GM13976 (cell line): ENCODE measurements at places on chromosomes 11 and 22.
A peak's percentile ranks its signal among the peaks of the same experiment; 100 is the strongest.

DNA sequence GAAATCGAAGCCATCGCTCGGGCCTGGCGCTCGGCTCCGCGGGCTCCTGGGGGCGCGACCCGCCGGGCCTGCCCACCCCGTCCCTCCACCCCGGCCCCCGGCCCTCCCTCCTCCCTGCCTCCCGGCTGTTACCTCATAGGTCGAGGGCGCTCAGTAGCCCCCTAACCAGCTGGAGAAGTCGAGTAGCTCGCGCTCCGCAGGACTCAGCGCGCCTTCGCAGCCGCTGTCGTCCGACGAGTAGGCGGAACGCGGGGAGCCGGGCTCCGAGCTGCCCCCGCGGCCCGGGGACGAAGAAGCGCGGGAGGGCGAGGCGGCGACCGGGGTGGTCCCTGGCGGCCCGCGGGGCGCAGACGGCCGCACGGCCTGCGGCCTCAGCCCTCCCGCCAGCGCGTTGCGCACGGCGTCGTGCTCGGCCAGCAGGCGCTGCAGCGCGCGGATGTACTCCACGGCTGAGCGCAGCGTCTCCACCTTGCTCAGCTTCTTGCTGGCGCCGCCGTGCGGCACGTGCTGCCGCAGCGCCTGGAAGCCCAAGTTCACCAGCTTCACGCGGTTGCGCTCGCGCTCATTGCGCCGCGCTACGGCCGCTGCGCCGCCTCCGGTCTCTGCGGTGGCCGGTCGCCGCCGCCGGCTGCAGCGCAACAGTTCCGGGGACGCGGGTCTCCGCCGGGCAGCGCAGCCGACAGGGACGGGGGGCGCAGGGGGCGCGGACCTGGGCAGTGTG, 627 bp downstream of the ASCL2 start:
- DNase-seq, result peak; percentile 32

- no peak for DNase-seq
Measured at GRCh38 chr11:64643256-64643881, 52.3 kb downstream of the SLC22A12 start.

GRCh38 chr11:18322818-18323570, 627 bp downstream of the GTF2H1 start:
- DNase-seq, result no peak

DNA sequence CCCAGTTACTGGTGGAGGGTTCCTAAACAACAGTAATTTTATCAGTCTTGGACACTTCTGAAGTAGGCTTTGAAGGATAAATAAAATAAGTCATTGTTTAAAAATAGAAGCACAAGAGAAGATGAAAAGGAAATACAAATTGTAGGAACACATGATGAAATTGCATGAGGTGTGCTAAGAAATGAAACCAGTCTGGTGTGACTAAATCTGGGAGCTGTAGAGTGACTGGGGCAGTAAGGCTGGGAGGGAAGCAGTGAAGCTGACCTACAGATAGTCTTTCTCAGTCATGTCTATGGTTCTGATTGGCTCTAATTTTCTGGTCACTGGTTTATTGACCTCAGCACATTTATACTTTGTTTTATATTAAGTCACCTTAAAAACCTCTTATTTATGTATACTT, 139.1 kb downstream of the SLC17A6 start:
- no peak for DNase-seq

GRCh38 chr11:2440646-2441045, 3.7 kb downstream of the TRPM5 start:
- no peak for DNase-seq

DNA sequence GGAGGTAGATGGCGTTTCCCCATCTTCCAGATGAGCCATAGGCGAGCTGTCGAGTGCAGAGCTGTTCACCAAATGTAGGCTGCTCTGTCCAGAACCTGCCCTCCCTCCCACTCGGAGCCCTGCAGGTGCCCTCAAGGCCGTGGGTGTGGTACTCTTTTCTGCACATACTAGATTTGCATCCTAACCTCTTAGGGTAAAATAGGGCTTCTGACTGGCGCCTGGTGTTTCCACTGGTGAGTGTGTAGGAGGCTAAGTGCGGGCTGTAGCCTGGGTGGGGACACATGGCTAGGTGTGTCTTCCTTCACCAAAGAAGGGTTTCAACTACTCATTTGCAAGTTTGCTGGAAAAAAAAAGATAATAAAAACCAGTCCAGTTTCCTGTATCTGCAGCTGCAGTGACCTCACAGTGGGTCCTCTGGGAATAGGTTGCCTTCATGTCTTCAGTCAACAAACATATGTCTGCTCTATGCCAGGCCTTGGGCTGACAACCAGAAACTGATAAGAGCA, 8.5 kb downstream of the BIK start:
- DNase-seq, result peak; percentile 80

- peak; percentile 15 for DNase-seq
Measured at GRCh38 chr22:24406322-24407277, 20.8 kb upstream of the ADORA2A start.

DNA sequence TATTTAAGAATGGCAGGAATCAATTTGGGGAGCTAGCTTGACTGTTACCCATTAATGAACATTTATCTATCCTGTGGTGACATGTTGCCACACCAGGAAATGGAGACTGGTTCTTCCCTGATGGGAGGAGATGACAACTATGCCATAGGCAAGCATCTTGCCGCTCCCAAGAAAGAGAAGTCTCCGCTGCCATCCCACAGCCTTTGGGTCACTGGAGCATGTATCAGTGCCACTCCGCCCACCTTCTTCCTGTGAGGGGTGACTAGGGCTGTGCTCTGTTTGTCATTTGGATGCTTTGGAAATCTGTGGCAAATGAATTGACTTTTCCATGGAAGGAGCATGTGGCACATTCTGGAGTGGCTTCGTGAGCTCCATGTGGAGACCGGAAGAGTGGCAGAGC, 6.5 kb downstream of the STIP1 start:
- DNase-seq, result no peak

DNA sequence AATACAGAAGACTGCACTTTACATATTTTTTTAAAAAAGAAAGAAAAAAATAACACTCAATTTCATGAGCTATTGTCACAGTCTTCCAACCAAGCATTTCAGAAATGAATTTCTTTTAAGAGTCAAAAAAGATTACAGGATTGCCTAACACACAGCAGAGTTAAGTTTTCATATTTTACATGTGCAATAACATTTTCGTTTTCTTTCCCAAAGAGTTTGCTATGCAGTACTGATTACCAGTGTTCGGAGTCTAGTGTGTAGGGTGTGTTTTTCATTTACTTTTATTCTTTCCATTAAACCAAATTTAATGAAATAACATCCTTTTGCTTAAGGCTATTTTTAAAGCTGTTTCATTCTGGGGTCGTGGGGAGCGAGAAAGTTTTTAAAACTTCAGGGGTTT, 53.2 kb downstream of the MN1 start:
- DNase-seq, result no peak
